ENCODE measurements at places on chromosomes 13 and 19.
A peak's percentile ranks its signal among the peaks of the same experiment; 100 is the strongest.

DNA sequence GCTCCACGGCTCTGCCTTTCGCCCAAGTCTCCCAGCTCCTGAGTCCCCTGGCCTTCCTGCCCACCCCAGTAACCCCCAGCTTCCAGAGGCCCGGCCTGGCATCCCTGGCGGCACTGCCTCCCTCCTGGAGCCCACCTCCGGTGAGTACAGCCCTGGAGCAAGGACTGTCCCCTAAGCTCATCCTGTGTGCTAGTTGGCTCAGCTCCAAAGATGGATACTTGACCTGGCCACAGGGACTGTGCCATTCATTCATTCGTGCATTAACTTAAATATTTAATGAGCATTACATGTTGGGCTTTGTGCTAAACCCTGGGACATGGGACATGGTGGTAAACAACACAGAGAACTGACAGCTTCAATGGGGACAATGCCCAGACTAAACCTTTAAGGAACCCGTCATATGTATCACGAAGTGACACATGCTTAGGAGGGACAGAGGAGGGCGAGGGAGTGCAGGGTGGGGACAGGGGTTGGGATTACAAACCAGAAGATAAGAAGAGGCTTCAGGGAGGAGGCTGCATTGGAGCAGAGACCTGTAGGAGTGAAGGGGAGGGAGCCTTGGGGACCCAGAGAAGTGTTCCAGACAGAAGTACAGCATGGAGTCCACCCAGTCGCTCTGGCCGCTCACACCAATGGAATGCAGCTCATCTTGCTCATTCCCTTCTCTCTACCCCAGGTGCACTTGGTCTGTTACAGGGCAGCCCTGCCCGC, 6.9 kb upstream of the OVOL3 start:
- H3K36me3 ChIP-seq, result peaks cover 8% of the 10 kb centered on the region
- no peaks in the 10 kb centered on the region for H3K27me3 ChIP-seq
- H3K4me3 ChIP-seq, result no peak overlapping the region
- no peaks in the 10 kb centered on the region for H3K4me1 ChIP-seq
- H3K27ac ChIP-seq, result no peak overlapping the region

DNA sequence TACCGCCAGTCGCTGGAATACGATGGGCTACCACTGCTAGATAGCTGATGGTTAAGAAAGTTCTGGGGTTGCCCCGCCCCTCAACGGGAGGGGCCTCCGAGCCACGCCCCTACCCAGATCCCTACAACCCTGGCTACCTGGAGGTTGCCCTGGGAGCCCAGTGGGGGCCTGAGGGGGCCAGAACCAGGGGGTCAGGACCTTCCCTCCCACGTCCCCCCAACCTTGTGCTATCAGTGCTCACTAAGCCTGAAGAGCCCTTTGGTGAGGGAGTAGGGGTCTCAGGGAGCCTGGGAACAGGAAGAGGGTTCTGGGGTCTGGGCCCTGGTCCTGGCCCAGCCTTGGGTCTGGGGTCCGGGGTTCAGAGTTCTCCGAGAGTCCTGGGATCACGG, 8.9 kb downstream of the OCEL1 start:
- peaks cover 11% of the 10 kb centered on the region for H3K4me1 ChIP-seq
- no peak overlapping the region for H3K27ac ChIP-seq
- DNase-seq, result no peak

DNA sequence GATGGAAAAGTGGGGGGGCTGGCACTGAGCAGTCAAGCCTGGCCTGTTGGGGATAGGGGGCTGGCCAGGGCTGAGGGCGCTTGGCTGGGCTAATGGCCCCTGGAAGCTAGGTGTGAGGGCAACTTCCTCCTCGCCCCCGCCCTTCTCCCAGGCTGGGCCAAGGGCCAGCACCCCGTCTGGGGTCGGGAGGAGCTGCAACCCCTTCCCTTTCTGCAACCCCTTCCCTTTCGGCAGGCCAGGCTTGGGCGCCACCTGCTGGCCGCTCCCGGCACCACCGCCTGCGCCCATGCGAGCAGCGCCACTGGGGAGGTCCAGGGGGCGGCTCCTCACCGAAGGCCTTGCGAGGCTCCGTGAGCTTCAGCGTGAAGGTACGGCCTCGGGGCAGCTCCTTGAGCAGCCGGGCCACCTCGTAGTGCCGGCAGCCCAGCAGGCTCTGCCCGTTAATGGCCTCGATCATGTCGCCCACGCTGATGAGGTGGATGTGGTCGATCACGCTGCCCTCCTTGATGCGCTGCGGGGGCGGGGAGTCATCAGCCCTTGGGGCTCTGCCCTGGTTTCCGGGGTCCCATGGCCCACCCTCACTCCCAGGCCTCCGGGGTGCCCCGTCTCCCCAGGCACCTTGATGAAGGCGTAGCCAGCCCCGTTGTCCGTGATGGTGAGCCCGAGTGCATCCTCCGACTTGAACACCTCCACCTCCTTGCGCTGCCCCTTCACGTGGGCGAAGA, 5.0 kb upstream of the PTGER1 start:
- peaks cover 13% of the 10 kb centered on the region for H3K36me3 ChIP-seq
- no peak overlapping the region for H3K27ac ChIP-seq
- H3K4me1 ChIP-seq, result peaks cover 32% of the 10 kb centered on the region
- H3K4me3 ChIP-seq, result no peak overlapping the region
- H3K27me3 ChIP-seq, result no peaks in the 10 kb centered on the region
- no peak for DNase-seq

DNA sequence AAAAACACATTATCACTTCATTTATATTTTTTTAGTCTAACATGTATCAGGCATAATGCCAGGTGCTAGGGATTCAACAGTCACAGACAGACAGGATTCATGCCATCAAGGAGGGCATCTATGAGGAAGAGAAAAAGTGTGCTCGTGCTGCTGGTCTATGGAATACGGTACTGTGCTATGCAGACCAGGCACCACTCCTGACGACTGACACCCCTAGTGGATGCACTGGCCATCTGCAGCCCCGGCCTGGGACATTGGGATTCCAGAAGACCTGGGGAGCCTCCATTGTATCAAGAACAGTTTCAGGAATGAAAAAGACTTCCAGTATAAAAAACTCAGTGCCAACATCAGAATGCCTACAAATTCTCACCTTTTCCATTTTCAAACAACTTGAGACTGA, 94.0 kb downstream of the KLF12 start:
- peak; percentile 51 for DNase-seq
- H3K4me3 ChIP-seq, result no peak overlapping the region
- no peaks in the 10 kb centered on the region for H3K27me3 ChIP-seq
- H3K36me3 ChIP-seq, result peaks cover 3% of the 10 kb centered on the region

GRCh38 chr13:36885901-36886300, 34.1 kb downstream of the SMAD9 start:
- H3K36me3 ChIP-seq, result peaks cover 5% of the 10 kb centered on the region
- no peaks in the 10 kb centered on the region for H3K27me3 ChIP-seq
- DNase-seq, result no peak
- H3K4me3 ChIP-seq, result no peak overlapping the region
- no peak overlapping the region for H3K27ac ChIP-seq

DNA sequence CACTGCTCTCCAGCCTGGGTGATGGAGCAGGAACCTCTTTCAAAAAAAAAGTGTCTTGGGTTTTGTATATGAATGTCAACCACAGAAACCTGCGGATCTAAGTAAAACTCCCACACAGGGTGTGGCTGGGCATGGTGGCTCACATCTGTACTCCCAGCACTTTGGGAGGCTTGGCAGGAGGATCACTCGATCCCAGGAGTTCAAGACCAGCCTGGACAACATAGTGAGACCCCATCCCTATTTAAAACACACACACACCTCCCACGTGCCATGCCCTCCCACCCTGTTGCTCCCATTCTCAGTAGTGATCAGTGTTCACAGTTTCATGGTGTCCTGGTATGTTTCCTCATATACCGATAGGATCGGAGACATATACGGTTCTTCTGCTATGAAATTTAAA, 9.2 kb downstream of the TMED1 start:
- no peaks in the 10 kb centered on the region for H3K27me3 ChIP-seq
- no peak overlapping the region for H3K4me3 ChIP-seq
- no peak overlapping the region for H3K27ac ChIP-seq
- no peak for DNase-seq

Data from mesothelial cell of epicardium (in vitro differentiated cells).